Chondrocyte (in vitro differentiated cells): ENCODE measurements at places on chromosomes 2 and 18. TPM values are rescaled to one million over a fixed set of nuclear protein-coding genes. Genes with fewer than 3 reads are reported as not detected.

The ELOA2 gene
- not detected in 3 replicates for total RNA-seq

GRCh38 chr18:39591649-39592048 is 2026.1 kb upstream of the CELF4 start:
- peaks cover 1% of the 10 kb centered on the region for H3K36me3 ChIP-seq
- H3K27ac ChIP-seq = no peak overlapping the region
- peaks cover 2% of the 10 kb centered on the region for H3K27me3 ChIP-seq

The LBX2 gene
- total RNA-seq = 0.90 to 2.3 TPM (median 1.3 TPM) in 3 replicates

GRCh38 chr2:159230145-159230877 is 56.2 kb downstream of the WDSUB1 start:
- H3K27me3 ChIP-seq = no peaks in the 10 kb centered on the region
- no peak for DNase-seq
- H3K36me3 ChIP-seq = peaks cover 35% of the 10 kb centered on the region

- no peak overlapping the region for H3K4me3 ChIP-seq
- no peak for DNase-seq
- no peak overlapping the region for H3K27ac ChIP-seq
These were observed 671.0 kb upstream of the SOX11 start for GRCh38 chr2:5021136-5021535.

- DNase-seq = no peak
- no peak overlapping the region for H3K27ac ChIP-seq
- peaks cover 32% of the 10 kb centered on the region for H3K27me3 ChIP-seq
- H3K4me1 ChIP-seq = peaks cover 25% of the 10 kb centered on the region
These were observed 677 bp upstream of the TMEM178A start for GRCh38 chr2:39664888-39665591.

DNA sequence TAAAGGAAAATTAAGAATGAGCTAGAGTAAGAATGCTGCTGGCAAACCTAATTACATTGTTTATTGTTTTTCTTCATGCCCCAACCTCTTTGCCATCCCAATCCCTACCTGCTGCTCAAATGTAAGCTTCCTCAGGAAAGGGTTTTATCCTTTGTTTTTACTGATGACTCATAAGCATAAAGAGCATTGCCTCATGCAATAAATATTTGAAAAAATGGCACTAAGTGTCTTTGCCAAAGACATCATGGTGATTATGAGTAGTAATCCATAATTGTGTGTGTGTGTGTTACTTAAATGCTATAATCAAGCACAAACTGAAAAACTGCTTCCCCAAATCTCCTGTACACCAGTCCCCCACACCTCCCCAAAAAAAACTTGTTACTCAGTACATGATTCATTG is 53.4 kb downstream of the DNER start:
- no peak overlapping the region for H3K4me3 ChIP-seq
- no peak overlapping the region for H3K27ac ChIP-seq
- DNase-seq = no peak
- H3K27me3 ChIP-seq = peaks cover 2% of the 10 kb centered on the region
- H3K4me1 ChIP-seq = no peaks in the 10 kb centered on the region

The SPDYA gene
- 1.6 to 3.4 TPM (median 1.6 TPM) in 3 replicates for total RNA-seq

GRCh38 chr2:73494031-73494430 is 108.4 kb downstream of the ALMS1 start:
- H3K4me1 ChIP-seq = peaks cover 4% of the 10 kb centered on the region
- H3K27me3 ChIP-seq = no peaks in the 10 kb centered on the region
- no peak for DNase-seq
- H3K4me3 ChIP-seq = no peak overlapping the region
- no peak overlapping the region for H3K27ac ChIP-seq
- H3K36me3 ChIP-seq = peaks cover 25% of the 10 kb centered on the region

The KIF1A gene
- 15.2 to 63.5 TPM (median 60.0 TPM) in 3 replicates for total RNA-seq

The GALR1 gene
- not detected in 3 replicates for total RNA-seq

DNA sequence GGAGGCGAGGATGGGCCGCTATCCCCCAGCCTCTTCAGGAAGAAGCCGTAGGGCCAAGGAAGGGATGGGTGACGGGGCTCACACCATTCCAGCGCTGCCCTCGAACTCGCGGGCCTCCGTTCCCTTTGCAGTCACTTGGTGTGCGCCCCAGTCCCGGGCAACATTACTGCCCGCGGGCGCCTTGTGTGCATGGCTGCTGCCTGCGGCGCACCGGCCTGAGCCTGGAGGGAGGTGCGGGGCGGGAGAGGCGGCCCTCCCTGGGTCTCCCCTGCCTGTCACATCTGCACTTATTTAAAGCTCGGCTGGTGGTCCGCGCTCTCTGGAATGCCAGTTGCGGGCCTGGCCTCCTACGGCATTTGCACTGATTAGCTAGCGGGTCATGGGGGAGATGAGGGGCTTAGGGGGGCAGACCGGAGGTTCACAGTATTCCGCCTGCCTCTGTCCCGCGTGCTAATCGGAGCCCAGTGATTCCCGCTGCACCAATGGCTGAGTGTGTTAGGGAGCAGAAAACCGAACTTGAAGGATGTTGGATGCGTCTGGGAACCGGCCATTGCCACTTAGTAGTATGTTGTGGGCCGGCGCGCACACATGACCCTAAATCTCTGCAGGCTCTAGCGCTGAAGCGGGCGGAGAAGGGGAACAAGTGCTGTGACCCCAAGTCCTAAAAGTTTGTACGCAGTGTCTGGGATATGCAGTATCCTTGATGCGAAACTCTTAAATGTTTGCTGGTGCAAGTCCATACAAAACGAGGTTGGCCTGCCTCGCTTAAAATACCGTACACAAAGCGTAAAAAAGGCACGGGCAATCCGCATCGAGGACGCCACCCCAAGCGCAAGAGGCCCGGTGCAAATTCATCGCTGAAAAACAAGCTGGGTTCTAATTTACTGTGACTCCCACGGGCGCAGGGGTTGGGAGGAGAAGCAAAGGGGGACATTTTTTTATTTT is 161.2 kb upstream of the SIX2 start:
- H3K27ac ChIP-seq = peak overlapping the region; percentile 85
- no peaks in the 10 kb centered on the region for H3K36me3 ChIP-seq
- no peak for DNase-seq
- peak overlapping the region; percentile 57 for H3K4me3 ChIP-seq

GRCh38 chr2:152523091-152523490 is 188.1 kb downstream of the FMNL2 start:
- H3K4me3 ChIP-seq = no peak overlapping the region
- H3K27ac ChIP-seq = peak overlapping the region; percentile 24
- H3K4me1 ChIP-seq = peaks cover 63% of the 10 kb centered on the region
- no peaks in the 10 kb centered on the region for H3K27me3 ChIP-seq

- H3K27me3 ChIP-seq = no peaks in the 10 kb centered on the region
- no peak overlapping the region for H3K27ac ChIP-seq
- no peak overlapping the region for H3K4me3 ChIP-seq
- no peak for DNase-seq
These were observed 35.8 kb downstream of the HIBCH start for GRCh38 chr2:190283783-190284182.

- no peak overlapping the region for H3K4me3 ChIP-seq
- H3K27me3 ChIP-seq = no peaks in the 10 kb centered on the region
- H3K27ac ChIP-seq = peak overlapping the region; percentile 69
- H3K36me3 ChIP-seq = peaks cover 31% of the 10 kb centered on the region
These were observed 31.9 kb downstream of the SMAD7 start for GRCh38 chr18:48918660-48919456.

DNA sequence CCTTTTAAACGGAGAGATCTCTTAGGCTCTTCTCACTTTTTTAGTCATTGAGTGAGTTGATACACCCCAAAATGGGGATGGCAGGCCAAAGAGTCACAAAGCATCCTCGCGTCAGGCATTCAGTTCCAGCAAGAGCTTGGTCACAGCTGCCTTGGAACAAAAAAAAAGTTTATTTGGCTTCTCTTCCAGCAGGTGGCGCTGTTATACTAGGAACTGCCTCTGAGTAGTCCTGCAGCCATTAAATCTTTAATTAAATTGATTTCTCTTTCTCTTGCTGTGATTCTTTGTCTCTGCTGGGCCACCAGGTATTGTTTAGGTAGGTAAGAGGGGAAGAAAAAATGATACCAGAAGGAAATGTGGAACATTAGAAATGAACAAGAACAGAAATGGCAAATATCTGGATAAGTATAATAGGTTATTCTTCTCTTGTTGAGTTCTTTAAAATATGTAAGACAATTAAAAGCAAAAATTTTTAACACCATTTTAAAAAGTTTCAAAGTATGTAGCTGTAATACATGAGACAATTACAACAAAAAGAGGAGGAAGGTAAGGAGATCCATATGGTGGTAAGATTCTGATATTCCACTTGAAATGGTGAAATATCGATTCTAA is 175.1 kb downstream of the GALNT1 start:
- DNase-seq = no peak
- peaks cover 1% of the 10 kb centered on the region for H3K36me3 ChIP-seq
- H3K27ac ChIP-seq = no peak overlapping the region
- no peaks in the 10 kb centered on the region for H3K4me1 ChIP-seq
- H3K4me3 ChIP-seq = no peak overlapping the region
- H3K27me3 ChIP-seq = peaks cover 28% of the 10 kb centered on the region

The NCKAP1 gene
- total RNA-seq = 164 to 189 TPM (median 186 TPM) in 3 replicates

DNA sequence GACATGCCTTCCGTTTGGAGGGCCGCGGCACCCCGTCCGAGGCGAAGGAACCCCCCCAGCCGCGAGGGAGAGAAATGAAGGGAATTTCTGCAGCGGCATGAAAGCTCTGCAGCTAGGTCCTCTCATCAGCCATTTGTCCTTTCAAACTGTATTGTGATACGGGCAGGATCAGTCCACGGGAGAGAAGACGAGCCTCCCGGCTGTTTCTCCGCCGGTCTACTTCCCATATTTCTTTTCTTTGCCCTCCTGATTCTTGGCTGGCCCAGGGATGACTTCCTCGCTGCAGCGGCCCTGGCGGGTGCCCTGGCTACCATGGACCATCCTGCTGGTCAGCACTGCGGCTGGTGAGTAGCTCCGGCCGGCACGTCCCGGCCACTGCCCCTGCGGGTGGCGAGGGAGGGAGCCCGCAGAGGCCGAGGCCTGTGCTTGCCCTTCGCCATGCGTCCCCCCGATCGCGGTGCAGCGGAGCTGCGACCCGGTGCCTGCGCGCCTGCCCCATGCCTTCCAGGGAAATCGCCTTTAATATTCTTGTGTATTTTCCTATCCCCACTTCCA is 1.2 kb downstream of the BMPR2 start:
- H3K4me3 ChIP-seq = peak overlapping the region; percentile 99
- H3K27me3 ChIP-seq = no peaks in the 10 kb centered on the region
- no peak for DNase-seq
- H3K36me3 ChIP-seq = peaks cover 1% of the 10 kb centered on the region
- H3K4me1 ChIP-seq = peaks cover 43% of the 10 kb centered on the region

GRCh38 chr2:18413676-18414396 is 146.6 kb downstream of the RDH14 start:
- H3K27ac ChIP-seq = peak overlapping the region; percentile 79
- DNase-seq = no peak
- H3K27me3 ChIP-seq = no peaks in the 10 kb centered on the region
- no peaks in the 10 kb centered on the region for H3K36me3 ChIP-seq
- no peak overlapping the region for H3K4me3 ChIP-seq
- H3K4me1 ChIP-seq = peaks cover 17% of the 10 kb centered on the region

- H3K27me3 ChIP-seq = no peaks in the 10 kb centered on the region
- no peak overlapping the region for H3K4me3 ChIP-seq
- no peak overlapping the region for H3K27ac ChIP-seq
- no peaks in the 10 kb centered on the region for H3K36me3 ChIP-seq
- peaks cover 5% of the 10 kb centered on the region for H3K4me1 ChIP-seq
These were observed 56.5 kb downstream of the HPCAL1 start for GRCh38 chr2:10359246-10359645.

DNA sequence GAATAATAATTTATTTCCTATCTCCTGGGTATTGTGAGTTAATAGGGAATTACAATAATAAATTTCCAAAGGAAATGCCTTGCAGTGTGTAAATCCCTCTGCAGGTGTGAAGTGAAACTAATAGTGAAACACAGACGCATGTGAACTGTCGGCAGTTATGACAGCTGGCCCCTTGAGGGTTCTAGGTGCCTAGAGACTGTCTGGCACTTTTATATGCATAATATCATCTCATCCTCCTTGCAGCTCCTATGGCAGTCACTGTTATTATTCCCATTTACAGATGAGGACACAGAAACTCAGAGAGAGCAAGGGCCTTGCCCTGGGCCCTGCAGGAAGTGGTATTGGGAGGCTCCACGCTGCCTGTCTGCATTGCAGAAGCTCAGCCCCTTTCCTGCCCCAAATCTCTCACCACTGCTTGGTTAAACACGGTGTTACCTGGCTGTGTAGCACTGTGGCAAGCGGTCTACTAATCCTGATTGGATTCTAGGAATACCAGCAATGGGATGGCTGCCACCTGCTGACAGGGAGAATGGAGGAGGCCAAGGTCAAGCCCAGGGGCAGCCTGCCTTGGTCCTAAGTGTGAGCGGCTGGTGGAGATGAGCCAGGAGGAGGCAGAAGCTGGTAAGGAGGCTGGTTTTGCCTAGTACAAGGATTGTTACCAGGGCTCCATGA is 32.8 kb upstream of the ACKR3 start:
- H3K27me3 ChIP-seq = no peaks in the 10 kb centered on the region
- H3K27ac ChIP-seq = no peak overlapping the region
- peaks cover 34% of the 10 kb centered on the region for H3K4me1 ChIP-seq
- no peaks in the 10 kb centered on the region for H3K36me3 ChIP-seq

GRCh38 chr2:190627448-190628412 is 21.2 kb upstream of the NAB1 start:
- no peaks in the 10 kb centered on the region for H3K36me3 ChIP-seq
- peak overlapping the region; percentile 39 for H3K27ac ChIP-seq
- H3K27me3 ChIP-seq = no peaks in the 10 kb centered on the region
- H3K4me1 ChIP-seq = peaks cover 25% of the 10 kb centered on the region

The TTR gene
- total RNA-seq = not detected in 3 replicates

The ALPP gene
- total RNA-seq = not detected in 3 replicates

GRCh38 chr18:72674710-72675109 is 130.6 kb upstream of the CBLN2 start:
- H3K27ac ChIP-seq = no peak overlapping the region
- no peak overlapping the region for H3K4me3 ChIP-seq
- H3K27me3 ChIP-seq = peaks cover 11% of the 10 kb centered on the region
- H3K4me1 ChIP-seq = no peaks in the 10 kb centered on the region
- H3K36me3 ChIP-seq = no peaks in the 10 kb centered on the region
- no peak for DNase-seq

DNA sequence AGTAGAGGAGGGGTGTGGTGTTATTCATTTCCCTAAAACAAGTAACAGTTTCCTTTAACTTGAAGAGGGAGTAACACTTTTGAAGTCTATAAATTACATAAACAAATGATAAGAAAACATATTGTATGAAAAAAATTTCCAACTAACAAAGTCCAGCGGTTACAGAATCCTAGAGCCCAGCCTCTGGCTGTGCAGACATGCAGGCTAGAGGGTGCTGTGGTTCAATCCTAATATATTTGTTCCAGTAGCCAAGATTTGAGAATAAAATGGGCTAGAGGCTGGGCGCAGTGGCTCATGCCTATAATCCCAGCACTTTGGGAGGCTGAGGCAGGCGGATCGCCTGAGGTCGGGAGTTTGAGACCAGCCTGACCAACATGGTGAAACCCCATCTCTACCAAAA is 56.9 kb downstream of the WDR75 start:
- no peaks in the 10 kb centered on the region for H3K27me3 ChIP-seq
- H3K36me3 ChIP-seq = no peaks in the 10 kb centered on the region
- H3K4me1 ChIP-seq = no peaks in the 10 kb centered on the region
- DNase-seq = no peak
- H3K27ac ChIP-seq = no peak overlapping the region
- H3K4me3 ChIP-seq = no peak overlapping the region
